Activated naive CD8-positive, alpha-beta T cell treated with anti-CD3 and anti-CD28 coated beads, Interleukin-2, amount 10 ng/mL, durations not matched to agents 7 days and 5 days (primary cell): ENCODE measurements at places on chromosomes 6 and 20. TPM values are rescaled to one million over a fixed set of nuclear protein-coding genes. Genes with fewer than 3 reads are reported as not detected.

- DNase-seq: no peak
These were observed 5.6 kb downstream of the SLC17A5 start for GRCh38 chr6:73648166-73648565.

DNA sequence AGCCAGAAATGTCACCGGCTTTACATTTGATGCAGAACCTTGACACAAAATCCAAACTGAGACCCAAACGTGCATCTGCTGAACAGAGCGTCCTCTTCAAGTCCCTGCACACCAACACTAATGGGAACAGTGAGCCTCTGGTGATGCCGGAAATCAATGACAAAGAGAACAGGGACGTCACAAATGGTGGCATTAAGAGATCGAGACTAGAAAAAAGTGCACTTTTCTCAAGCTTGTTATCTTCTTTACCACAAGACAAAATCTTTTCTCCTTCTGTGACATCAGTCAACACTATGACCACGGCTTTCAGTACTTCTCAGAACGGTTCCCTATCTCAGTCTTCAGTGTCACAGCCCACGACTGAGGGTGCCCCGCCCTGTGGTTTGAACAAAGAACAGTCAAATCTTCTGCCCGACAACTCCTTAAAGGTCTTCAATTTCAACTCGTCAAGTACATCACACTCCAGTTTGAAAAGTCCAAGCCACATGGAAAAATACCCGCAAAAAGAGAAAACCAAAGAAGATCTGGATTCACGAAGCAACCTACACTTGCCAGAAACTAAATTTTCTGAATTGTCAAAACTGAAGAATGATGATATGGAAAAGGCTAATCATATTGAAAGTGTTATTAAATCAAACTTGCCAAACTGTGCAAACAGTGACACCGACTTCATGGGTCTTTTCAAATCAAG, 108.4 kb downstream of the RTN4IP1 start:
- peak; percentile 69 for DNase-seq

DNA sequence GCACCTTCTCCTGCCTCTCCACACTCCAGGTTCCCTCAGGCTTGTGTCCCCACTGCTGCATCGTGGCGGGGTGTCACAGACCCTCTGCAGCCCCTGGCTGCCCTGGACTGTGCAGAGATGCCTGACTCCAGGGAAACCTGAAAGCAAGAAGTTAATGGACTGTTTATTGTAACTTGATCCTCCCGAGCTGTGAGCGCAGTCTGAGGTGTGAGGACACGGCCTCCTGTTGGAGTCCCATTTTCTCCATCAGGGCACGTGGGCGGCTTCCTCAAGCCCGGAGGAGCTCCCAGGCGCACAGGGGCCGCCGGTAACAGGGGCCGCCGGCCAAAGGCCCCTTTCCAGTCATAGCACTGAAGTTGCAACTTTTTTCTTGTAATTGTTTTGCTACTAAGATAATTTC, 16.9 kb downstream of the RBM38 start:
- DNase-seq: no peak

DNA sequence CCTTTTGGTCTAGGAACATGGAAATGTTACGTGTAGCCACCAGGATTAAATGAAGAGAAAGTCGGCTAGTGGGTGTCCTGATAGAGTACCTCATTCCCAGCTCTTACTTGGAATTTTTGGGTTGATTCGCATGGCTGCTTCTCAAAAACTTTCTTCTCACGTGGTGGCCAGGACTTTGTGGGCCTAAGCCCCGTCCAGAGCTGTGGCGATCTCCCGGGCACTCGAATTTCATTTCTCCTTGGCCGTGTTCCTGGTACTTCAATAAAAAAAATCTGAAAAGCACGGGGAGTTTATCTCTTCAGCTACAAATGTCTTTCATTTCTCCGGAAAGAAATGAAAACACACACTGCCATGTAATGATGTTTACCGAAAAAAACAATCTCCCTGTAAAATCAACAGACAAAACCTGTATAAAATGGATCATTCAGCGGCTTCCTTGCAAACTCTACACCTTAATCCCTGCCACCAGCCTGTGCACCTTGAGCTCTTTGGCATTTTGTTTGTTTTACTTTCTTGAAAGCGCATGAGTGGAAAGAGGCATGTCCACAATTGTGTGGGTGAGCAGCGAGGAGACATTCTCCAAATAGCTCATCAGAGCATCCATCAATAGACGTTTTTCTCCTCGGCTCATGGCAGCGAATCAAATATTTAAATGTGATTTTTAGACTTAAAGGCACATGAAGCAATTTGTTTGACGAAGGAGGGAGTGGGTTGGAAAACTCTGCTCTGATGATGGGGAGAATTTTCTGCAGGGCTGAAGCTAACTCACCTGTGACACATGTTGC, 173.1 kb downstream of the TFAP2C start:
- DNase-seq: no peak

DNA sequence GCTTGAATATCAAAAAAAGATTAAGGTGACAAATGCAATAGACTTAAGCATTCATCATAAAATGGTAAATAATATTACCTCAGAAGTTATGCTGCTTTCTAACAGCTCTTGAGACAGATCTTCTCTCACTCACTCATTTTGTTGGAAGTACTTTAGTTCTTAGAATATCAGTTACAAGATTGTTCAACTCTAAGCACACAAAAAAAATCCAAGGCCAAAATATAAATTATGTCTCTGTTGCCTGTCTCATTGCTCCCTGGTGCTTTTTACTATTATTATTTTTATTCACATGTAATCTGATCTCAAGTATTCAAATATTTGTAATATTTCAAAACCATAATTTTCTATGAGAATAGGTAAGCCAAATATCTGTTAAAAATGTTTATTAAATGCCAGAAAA, 259.4 kb upstream of the HSF2 start:
- DNase-seq: no peak

GRCh38 chr6:169163411-169163901, 90.2 kb downstream of the THBS2 start:
- DNase-seq: no peak

GRCh38 chr6:16777794-16778193, 16.5 kb upstream of the ATXN1 start:
- DNase-seq: no peak

OR2H2 gene
- not detected for total RNA-seq

C6orf58 gene
- total RNA-seq: not detected

RIPPLY2 gene
- not detected for total RNA-seq
